ENCODE measurements at places on chromosomes 1 and 21. TPM values are rescaled to one million over a fixed set of nuclear protein-coding genes. Genes with fewer than 3 reads are reported as not detected.

AGBL4 gene
- 2.5 TPM for total RNA-seq

CFAP107 gene
- total RNA-seq, result not detected

LEPR gene
- 29.5 TPM for total RNA-seq

PRAMEF26 gene
- total RNA-seq, result not detected

MTARC1 gene
- 33.3 TPM for total RNA-seq

CD58 gene
- total RNA-seq, result 19.6 TPM

BNIPL gene
- total RNA-seq, result 0.15 TPM

PRKAA2 gene
- total RNA-seq, result 49.7 TPM

NDUFS2 gene
- total RNA-seq, result 198 TPM

RBM15 gene
- 13.7 TPM for total RNA-seq

PLA2G2F gene
- total RNA-seq, result not detected

TEDDM1 gene
- total RNA-seq, result not detected

MCOLN3 gene
- total RNA-seq, result 7.6 TPM

CD5L gene
- 0.38 TPM for total RNA-seq

MNDA gene
- total RNA-seq, result 5.2 TPM

AUNIP gene
- total RNA-seq, result not detected

RYR2 gene
- total RNA-seq, result 446 TPM

TSPEAR gene
- 1.6 TPM for total RNA-seq

CENPF gene
- 0.60 TPM for total RNA-seq

OR2G3 gene
- not detected for total RNA-seq

KCNN3 gene
- 3.2 TPM for total RNA-seq

RXFP4 gene
- not detected for total RNA-seq

RASAL2 gene
- total RNA-seq, result 27.8 TPM

HNRNPU gene
- 204 TPM for total RNA-seq

C1orf74 gene
- 1.8 TPM for total RNA-seq

OBSCN gene
- total RNA-seq, result 194 TPM

TDRD5 gene
- 0.12 TPM for total RNA-seq

ROR1 gene
- 5.7 TPM for total RNA-seq

ZNF593OS gene
- total RNA-seq, result not detected

SMIM1 gene
- total RNA-seq, result 35.9 TPM

KRTAP13-2 gene
- total RNA-seq, result not detected

TARDBP gene
- total RNA-seq, result 119 TPM

Measured in left cardiac atrium (tissue), 4 donors.